Stimulated activated CD4-positive, alpha-beta T cell treated with anti-CD3 and anti-CD28 coated beads, TNF-alpha, amount 100 ng/mL, for 24 hours (primary cell): ENCODE measurements at places on chromosomes 16 and 17.

DNA sequence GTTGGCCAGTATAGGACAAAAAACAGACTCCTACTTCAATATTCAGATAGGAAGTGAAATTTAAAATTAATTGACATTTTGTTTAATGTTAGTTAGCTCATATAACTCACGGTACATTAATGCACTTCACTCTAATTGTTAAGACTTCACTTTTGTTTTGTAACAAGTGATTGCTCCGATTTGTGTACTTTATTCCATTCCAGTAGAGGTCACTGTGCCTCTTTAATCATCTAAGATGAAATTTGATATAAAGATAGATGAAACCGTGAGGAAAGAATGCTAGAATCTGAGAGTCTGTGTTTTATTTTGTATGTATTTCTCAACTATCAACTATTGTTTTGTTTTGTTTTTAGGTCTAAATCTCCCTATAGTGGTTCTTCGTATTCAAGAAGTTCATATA, 29.0 kb downstream of the RBBP6 start:
- no peak for DNase-seq

DNA sequence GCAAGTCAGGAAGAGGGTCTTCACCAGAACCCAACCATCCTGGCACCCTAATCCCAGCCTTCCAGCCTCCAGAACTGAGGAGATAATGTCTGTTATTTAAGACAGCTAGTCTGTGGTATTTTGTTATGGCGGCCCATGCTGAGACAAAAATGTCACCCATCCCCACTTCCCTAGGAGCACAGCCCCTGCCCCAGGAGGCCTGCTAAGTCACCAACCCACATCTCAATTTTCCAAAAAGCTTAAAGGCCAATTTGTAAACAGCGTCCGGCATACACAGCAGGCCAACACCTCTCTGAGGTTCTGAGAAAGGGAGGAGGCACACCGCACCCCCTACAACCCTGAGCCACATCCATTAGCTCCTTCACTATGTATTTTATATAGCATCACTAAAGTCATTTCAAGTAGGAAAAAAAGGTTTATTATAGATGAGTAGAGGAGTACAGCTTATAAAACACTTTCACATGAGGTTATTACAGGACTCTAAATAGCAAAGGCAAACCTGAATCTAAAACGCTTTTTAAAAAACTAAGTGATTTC, 6.9 kb downstream of the TMEM170A start:
- DNase-seq: no peak

DNA sequence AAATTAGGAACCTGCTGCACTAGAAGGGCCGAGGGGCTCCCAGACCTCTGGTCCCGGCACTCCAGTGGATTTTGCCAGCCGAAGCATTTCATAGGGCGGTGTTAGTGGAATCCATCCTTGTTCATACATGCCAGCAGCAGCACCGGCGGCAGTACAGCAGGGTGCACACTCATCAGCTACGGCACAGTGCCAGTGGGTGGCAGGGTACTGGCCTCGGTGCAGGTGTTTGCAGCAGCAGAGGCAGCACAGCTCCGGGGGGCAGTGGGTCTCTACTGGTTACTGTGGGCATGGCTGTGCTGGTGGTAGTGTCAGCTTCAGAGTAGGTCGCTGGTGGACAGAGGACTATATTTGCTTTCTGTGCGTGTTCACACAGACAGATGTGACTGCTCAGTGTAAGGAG, 985.7 kb downstream of the CDH8 start:
- no peak for DNase-seq

DNA sequence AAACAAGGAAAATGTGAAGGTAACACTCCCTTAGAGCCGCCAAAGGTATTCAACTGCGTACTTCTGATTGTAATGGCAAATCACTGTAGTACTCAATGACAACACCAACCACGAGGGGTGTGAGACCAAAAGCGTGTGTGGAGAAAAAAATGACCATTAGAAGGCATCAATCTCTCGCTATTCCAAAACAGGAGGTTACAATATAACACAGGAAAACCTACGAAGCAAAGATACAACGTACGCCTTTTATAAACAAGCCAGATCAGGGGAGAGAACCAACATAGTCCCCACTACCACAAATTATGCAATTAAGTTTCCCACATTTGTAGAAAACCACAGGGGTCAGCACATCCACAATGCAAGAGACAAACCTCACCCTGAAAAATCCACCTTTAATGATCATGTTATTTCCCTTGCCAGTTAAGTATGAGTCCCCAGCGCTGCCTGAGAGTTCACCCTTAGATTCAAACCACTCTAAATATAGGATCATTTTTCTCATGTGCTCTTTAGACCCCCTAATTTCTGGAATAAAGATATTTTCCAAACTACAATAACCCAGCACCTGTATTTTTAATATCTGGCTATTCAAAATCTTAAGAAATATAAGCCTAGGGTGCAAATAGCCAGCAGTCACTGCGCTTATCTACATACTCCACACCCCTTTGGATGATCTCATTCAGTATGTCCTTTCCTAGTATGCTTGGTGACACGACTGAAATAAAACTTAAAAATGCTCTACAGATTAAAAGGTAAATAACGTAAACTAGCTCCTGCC, 12.4 kb downstream of the TEX14 start:
- DNase-seq: no peak
